SJSA1 (cell line): ENCODE measurements at places on chromosomes 12 and 14.

GRCh38 chr12:28602786-28603185 lies 412.5 kb downstream of the CCDC91 start:
- DNase-seq = no peak

GRCh38 chr12:18562531-18562930 lies 175.3 kb downstream of the PLCZ1 start:
- DNase-seq = no peak

DNA sequence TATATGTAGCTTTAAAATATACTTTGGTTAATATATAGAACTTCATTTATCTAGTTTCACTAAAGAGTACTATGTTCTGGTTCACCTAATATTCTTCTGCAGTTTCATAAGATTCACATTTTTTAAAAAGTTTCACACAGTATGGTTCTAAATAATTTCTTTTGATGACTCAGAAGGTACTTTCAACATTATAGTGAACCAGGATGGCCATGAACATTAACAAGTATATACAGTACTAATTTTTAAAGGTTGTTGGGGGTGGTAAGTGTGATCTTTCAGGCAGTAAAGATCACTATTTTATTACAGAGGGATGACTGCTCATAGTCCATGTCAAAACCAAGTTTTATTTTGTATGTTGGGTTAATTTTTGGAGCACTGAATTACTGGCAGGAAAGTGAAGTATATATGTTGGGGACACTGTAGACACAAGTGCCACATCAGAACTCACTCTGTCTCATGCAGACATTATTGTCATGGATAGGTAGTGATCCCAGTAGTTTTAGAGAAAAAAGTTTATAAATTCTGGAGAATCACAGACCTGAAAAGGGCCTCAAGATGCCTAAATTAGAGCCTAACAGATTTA lies 60.0 kb downstream of the DCAF5 start:
- no peak for DNase-seq

- DNase-seq = no peak
Measured at GRCh38 chr14:24952851-24953666, 96.9 kb downstream of the STXBP6 start.

- no peak for DNase-seq
Measured at GRCh38 chr12:100797246-100797645, 2.7 kb downstream of the ANO4 start.

DNA sequence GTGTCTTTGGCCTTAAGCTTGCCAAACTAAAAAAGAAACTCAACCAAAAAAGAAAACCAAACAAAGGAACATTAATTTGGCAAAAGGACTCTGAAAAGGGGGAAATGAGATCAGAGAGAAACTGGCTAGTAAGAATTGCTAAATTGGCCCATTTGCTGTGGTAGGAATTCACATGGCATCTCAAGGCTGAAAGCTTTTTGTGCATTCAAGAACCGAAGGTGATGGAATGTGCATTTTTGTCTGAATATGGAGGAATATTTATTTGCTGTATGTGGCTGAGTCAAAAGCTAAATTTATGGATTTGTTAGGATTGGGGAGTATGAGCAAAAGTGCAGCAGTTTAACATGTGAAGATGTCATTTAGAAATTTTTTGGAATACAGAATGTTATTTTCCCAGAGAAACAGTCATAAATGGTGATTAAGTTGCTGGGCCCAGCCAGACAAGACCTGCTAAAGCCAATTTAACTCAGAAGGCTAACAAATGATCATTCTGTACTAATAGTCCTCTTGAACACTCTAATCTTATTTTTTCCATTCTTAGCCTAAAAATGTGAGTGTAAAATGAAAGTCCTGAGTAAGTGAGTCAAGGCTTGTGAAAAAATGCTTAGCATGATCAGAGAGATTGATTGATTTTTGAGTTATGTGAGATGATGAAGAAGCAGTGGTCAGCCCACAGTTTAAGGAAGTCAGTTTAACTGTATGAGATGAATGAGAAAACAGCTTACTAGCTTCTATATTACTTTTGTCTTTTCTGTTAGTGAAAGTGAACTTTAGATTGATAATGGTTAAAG lies 94.1 kb downstream of the ANO6 start:
- DNase-seq = no peak

- DNase-seq = no peak
Measured at GRCh38 chr12:104025771-104026170, 24.2 kb downstream of the GLT8D2 start.

DNA sequence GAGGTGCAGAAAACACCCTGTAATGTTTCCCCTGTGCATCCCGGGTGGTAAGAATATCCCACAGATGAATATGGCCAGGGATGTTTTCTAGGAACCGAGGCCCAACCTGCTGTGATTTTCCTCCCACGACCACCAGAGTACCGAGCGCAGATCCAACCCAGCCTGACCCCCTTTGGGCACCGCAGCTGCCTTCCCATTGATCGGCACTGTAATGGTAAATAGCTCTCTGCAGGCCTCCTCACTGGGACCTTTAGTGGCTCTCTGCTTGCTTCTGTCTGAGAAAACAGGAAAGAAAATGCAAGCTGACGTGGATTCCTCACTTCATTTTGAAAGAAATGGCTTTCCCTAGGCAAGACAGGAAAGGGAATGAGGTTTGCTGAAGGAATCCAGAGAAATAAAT lies 2.4 kb upstream of the RAB15 start:
- DNase-seq = no peak

DNA sequence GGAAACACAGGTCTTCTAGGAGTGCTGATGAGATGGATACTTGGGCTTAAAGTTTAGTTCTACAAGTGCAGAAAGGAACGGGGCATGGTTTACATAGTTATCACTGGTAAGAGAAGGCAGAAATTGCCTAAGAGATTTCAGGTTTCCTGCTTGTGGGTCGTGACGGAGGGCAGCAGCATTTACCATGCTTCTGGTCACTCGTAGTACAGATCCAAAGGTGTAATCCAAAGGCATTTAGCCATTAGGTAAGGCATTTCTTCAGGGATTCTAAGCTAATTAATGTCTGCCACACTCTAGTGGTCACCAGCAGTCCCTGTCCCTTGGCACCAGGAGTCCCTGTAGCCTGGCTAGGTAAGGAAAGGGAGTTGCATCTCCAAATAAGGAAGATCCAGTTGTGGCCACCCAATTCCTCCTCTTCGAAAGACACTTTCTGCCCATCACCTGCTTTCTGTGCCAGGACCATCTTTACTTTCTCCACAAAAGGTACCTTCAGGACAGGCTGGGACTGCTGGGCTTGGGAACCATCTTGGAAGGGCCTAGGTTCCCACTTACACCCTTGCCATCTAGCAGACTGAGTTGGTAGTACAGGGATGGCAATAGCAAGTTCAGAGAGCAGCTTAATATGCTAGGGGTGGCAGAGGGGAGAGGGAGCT lies 1.5 kb downstream of the GSTZ1 start:
- no peak for DNase-seq

DNA sequence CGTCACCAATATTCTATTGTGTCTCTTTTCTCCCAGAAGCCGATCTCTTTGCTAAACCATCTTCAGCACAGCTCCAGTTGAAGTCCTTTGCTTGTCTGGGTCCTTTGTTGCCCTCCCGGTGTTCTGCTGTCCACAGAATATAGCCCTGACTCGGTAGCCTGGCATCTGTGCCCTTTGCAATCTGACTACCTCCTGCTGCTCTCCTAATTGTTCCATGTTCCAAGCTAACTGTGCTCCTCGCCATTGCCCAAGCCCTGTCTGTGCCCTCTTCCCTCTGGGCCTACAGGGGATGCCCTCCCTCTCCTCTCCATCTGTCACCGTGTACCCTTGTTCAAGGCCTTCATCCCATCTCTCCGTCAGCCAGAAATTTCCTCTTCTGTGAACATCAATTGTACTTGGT lies 306.3 kb downstream of the APAF1 start:
- no peak for DNase-seq

- no peak for DNase-seq
Measured at GRCh38 chr14:61196792-61197191, 84.3 kb downstream of the TMEM30B start.

- no peak for DNase-seq
Measured at GRCh38 chr14:68727315-68728047, 65.4 kb downstream of the ZFP36L1 start.

- no peak for DNase-seq
Measured at GRCh38 chr12:98238515-98239130, 276.8 kb upstream of the TMPO start.

DNA sequence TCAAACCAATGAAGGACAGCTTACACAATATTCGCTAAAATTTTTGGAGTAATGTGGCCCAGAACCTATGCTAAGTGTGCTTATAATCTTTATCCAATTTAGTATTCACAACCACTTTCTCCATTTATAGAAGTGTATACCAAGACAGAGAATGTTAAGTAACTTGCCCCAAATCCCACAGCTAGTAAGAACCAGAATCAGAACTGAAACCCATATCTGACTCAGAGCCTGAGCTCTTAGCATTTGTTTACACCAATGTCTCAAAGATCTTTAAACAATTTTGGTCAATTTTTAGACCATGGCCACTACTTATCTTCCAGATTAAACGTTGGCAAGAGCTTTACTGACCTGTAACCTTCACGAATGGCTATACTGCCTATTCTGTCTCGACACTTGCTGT lies 53.0 kb downstream of the PAPLN start:
- DNase-seq = no peak

GRCh38 chr12:76976777-76977382 lies 88.5 kb downstream of the E2F7 start:
- no peak for DNase-seq

DNA sequence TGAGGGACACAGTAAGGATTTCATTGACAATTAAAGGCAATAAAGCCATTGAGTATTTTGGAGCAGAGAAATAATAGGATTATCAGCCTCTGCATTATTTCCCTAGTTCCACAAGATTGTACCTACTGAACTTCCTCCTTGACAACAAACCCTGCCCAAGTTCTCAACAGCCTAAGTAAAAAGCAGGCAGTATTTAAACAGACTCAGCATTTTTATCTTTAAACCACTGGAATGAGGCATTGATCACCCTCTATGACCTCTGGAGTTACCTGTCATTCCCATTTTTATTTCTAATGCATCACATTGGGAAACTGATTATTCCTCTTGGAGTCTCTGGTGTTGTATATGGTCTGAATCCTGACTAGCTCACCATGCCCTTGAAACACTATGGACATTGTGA lies 570.6 kb upstream of the STXBP6 start:
- no peak for DNase-seq

GRCh38 chr12:46386877-46387629 lies 14.5 kb upstream of the SLC38A2 start:
- peak; percentile 67 for DNase-seq

GRCh38 chr14:88289996-88290395 lies 33.1 kb downstream of the KCNK10 start:
- DNase-seq = no peak

DNA sequence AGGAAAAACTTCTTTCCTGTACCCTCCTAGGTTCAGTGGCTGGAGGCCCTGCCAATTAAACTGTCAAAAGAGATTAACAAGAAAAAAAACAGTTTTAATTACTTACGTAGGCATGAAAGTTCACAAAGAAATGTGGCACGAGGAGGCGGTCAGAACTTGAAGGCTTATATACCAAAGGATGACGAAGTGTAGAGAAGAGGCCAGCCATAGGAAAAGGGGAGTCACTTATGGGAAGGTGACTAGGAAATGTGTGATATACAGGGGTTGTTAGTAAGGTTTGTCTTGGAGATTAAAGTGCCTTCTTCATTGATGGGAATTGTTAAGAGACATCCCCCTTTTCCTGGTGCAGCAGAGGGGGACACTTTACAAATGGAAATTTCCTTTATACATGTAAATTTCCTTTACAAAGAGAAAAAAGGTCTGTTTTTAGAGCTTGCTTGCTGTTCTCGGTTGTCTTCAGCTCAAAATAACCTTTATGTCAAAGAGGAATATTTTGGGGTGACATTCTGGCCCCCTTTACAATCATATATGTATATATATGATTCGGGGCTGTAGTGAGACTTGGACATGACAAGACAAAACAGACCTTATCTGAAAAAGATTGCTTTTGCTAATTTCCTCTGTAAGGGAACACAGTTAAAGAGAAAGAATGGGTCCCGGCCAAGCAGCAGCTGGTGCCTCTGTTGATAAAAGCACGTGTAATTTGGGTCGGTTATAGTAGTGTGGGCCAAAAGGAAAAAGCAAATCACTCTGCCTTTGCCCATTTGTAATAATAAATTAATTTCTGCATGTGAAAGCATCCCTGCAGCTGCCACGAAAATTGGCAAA lies 38.6 kb downstream of the SYNE2 start:
- no peak for DNase-seq

DNA sequence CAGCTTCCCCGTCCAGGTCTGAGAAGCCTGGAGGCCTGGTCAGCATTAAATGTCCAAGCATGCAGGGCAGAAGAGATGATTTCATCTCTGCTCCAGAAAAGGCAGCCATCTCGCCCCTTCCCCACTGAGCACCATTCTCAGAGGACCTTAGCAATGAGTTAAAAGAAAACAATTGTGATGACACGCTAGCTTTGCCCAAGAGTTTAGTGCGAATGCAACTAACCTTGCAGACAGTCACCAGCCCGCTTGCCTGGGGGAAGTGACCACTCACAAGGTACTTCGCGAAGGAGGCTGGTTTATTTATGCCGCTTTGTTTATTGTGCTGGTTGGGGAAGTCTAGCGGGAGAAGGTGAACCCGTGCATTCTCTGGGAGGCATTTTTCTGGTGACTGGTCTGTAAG lies 170.7 kb downstream of the RBM19 start:
- DNase-seq = no peak

- DNase-seq = no peak
Measured at GRCh38 chr14:104965561-104966231, 12.5 kb downstream of the AHNAK2 start.

DNA sequence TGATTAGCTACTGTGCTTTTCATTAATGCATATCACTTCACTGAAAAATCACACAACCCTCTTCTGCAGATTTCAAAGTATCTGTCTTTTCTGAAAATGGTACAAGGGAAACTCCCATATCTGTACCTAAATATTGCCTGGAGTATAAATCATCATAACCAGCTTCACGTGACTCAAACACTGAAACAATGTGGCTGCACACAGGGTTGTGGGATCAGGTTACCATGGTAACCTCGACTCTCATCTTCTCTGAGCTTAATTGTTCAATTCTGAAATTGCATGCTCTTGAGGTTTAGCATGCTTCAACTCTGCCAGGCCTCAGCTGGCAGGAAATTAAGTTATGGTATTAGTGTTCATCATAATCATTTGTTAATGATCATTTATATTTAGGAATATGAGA lies 77.5 kb upstream of the CPSF6 start:
- no peak for DNase-seq

GRCh38 chr12:60278209-60278608 lies 682.4 kb downstream of the SLC16A7 start:
- DNase-seq = no peak

GRCh38 chr14:39446131-39446744 lies 14.0 kb upstream of the FBXO33 start:
- no peak for DNase-seq

DNA sequence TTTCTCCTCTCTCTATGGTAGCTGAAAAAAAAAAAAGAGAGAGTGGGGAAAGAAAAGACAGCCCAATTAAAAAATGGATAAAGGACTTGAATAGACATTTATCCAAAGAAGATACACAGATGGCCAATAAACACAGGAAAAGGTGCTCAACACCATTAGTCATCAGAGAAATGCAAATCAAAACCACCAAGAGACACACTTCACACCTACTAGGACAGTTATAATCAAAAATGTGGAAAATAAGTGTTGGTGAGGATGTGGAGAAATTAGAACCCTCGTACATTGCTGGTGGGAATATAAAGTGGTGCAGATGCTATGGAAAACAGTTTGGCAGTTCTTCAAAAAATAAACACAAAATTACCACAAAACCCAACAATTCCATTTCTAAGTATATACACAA lies 172.4 kb upstream of the GRIN2B start:
- no peak for DNase-seq
